ENCODE measurements at places on chromosomes 12 and 14. TPM values are rescaled to one million over a fixed set of nuclear protein-coding genes. Genes with fewer than 3 reads are reported as not detected.

DNA sequence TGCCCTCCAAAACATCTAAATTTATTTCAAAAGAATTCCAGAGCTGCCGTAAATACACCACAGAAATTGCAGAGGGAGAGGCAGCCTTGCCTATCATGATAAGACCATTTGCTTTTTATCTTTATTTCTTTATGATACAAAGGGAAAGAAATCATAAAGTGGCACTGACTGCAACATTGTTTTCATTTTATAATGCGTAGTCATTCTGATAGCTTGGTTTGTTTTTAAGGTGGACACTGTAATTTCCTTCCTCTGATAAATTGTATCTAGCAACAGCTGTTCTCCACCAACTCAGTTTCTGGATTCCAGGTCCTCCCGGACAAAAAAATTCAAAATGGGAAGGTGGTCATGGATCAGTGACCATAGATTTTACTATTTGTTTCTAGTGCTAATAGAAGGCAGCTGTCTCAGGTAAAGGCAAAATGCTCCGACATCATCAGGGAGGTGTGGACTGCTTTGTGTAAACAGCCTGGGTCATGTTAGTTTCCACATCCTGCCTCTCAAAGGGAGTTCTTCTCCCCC lies 623 bp upstream of the TSPAN8 start:
- ATAC-seq = no peak

GRCh38 chr12:1842183-1842904 lies 22.0 kb downstream of the LRTM2 start:
- ATAC-seq = no peak

DNA sequence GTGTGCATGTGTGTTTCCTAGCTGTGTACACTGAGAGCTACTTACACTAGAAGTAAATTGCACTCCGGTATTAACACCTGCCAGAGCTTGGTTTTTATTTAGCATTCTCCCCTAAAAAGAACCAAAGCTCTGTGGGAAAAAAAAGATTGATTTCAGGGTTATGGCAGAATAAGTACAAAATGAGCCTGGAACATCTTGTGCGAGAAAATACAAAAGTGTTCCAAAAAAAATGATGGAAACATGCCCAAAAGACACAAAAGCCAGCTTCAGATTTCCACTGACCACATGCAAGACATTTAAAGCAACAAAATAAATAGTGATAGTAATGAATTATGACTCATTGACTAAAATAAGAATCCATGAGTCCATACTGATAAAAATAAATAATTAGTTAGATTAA lies 188.3 kb downstream of the GXYLT1 start:
- no peak for ATAC-seq

DNA sequence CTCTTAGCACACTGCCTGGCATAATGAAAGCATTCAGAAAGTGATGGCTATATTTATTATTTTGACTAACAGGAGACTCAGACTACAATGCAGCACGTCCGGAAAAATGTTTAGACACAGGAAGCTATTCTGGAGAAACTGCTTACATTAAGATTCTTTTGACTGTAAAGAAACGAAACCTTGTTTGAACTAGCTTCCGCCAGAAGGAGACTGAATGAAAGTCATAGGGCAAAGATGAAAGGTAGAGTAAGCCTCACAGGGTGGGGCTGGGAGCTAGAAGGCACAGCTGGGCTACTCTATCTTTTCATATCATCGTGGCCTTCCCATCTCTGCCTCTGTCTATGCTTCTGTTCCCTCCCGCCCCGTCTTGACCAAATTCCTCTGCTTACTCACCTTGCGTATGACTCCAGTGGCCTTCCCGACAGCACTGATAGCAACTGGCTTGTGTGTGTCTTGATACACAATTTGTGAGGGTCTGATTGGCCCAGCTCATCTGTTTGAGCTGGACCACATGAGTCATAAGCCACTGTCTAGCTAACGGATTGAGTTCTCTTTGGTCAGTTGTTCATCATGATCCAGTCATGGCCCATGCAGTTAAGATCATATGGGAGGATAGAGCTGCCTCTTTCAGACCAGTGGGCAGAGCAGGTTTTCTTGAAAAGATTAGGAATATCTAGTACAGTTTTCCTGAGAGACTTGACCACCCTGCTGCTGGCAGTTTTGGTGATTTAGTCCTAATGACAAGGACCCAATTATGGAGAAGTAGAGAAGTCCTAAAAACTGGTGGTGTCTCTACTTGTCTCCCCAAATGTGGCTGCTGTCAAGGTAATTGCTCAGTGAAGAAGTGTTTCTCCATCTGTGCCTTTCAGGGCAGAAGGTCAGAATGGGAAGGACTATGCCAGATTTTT lies 151.5 kb upstream of the SLC38A2 start:
- peak; percentile 52 for ATAC-seq

GRCh38 chr12:47882781-47883546 lies 21.8 kb downstream of the VDR start:
- peak; percentile 34 for ATAC-seq

TSPAN9 gene
- total RNA-seq = 15.9 TPM

Data from esophagus mucosa (tissue), 1 donor.